ENCODE measurements at places on chromosomes 7 and 10.

GRCh38 chr7:134480730-134481129 is 21.8 kb upstream of the AKR1B1 start:
- no peak for DNase-seq

GRCh38 chr10:62788861-62789467 is 15.6 kb upstream of the ADO start:
- DNase-seq, result no peak

GRCh38 chr7:47937711-47938573 is 10.3 kb downstream of the PKD1L1 start:
- no peak for DNase-seq

GRCh38 chr7:111012799-111013675 is 77.9 kb upstream of the LRRN3 start:
- no peak for DNase-seq

- DNase-seq, result no peak
These were observed 79.3 kb upstream of the AFAP1L2 start for GRCh38 chr10:114483575-114483974.

- DNase-seq, result no peak
These were observed 82.8 kb downstream of the HGF start for GRCh38 chr7:81687062-81687461.

DNA sequence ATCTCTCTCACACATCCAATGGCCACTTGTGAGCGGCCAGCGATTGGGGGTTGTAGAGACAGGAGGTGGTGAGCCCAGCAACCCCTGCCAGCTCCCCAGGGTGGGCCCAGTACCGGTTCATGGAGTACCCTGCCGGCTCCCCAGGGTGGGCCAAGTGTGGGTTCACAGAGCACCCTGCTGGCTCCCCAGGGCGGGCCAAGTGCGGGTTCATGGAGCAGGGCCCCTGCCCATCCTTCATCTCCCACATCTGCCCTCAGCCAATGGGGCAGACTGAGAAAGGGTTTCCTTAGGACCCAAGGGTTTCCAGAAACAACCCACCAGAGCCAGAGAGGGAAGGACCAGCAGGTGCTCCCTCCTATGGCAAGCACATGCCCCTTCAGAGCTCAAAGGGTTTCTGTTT is 21.4 kb upstream of the SLIT1 start:
- DNase-seq, result no peak

GRCh38 chr10:2625094-2625493 is 442.3 kb upstream of the PFKP start:
- DNase-seq, result no peak

GRCh38 chr10:35453855-35454532 is 117.7 kb downstream of the CCNY start:
- DNase-seq, result no peak

GRCh38 chr10:24707445-24707844 is 16.2 kb downstream of the ARHGAP21 start:
- no peak for DNase-seq

- DNase-seq, result no peak
These were observed 20.6 kb downstream of the ZNF777 start for GRCh38 chr7:149440222-149440621.

- no peak for DNase-seq
These were observed 158.8 kb downstream of the CAMK1D start for GRCh38 chr10:12508165-12508564.

DNA sequence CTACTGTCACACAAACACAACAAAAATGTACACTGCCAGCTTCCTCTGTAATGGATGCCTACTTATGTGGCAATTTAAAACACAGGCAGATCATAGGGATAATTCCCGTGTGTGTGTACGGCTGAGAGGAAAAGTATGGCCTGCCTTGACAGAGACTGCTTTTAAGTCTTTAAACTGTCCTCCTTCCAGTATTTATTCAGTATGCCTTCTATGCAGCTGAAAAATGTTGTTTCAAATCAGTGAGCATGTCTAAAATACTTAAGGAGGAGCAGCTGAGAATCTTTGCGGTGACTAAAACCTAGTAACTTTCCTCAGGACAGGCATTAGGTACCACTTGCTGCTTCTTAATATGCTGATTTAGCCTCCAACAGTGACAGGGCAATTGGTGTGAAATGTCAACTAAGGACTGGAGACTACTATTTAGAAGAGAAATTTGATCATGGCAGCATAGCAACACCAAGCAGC is 126.3 kb downstream of the CACNA2D1 start:
- no peak for DNase-seq

DNA sequence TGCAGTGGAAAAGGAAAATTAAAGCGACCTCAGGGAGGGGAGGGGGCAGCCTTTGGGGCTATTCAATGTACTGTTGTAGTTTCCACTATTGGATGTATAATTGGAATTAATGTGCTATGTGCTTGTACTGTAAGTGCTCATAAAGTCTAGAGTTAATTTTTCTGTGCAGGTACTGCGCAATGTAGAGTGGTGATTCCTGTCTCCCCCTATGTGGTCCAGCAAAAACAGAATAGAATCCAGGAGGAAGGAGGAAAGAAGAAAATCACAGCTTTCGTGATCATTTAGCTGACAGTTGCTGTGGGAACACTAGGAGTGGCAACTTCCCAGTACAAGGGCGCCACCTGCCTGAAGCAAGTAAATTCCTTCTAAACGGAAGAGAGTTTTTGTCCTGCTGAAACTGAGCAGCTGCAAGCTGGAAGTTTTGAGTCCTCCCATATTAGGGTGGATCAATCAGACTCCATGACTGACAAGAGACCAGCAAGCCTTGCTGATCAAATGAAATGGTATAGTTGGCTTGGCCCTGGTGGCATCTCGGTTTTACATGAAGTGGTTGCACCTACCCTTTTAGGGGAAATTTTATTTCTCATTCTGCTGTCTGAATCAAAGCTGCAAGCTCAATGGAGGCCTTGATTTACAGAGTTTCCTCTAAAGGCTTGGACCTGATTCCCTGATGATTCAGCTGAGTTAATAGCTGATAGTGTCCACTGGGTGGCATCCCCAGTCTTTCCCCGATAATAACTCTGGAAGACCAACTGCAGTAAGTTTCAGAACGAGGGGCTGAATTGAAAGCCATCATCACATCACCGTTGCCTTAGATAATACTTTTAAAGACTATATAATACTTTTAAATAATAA is 299.8 kb downstream of the HGF start:
- no peak for DNase-seq

DNA sequence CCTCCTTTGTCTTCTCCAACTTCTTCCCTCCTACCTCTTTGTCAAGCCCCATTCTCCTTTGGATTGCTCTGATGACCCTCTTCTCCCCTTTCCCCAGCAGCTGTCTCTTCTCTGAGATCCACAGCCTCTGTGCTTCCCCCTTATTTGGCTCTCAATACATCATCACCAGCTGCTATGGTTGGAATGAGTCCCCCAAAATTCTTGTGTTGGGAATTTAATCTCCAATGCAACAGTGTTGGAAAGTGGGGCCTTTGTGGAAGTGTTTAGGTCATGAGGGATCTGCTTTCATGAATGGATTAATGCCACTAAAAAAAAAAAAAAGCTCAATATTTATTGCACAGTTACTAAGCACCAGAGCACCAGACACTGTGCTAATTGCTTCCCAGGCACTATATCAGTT is 39.2 kb upstream of the FRMD4A start:
- DNase-seq, result no peak

GRCh38 chr10:118735294-118735693 is 19.5 kb downstream of the CACUL1 start:
- no peak for DNase-seq

Data from stimulated activated CD8-positive, alpha-beta memory T cell treated with anti-CD3 and anti-CD28 coated beads, Interleukin-15, amount 100 ng/mL, for 48 hours (primary cell).